SW480 (cell line): ENCODE measurements at places on chromosomes 1 and 21.

GRCh38 chr1:19811206-19811851, 3.8 kb downstream of the RNF186 start:
- DNase-seq, result peak; percentile 36

GRCh38 chr1:198642983-198643382, 4.1 kb downstream of the PTPRC start:
- DNase-seq, result no peak

DNA sequence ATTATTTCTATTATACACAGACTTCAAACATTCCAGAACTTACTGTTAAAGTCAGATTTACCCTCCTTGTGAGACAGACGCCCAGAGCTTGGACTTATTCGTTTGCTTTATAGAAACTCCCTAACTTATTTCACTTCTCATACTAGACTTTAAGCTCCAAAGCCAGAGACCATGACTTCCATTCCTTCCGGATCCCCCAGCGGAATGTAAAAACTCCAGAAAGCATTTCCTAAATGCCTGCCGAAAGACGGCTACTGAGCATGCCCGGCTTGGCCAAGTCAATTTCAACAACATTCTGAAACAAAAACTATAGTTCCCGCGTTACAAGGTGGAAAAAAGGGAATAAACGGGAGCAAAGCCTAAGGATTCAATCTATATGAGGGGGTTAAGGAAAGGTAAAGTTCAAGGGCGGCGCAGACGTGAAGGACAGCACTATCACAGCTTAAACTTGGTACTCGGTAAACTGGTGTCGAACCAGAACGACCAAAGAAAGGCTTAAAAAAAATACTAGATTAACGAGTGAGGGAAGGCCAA, 1.1 kb downstream of the USP48 start:
- peak; percentile 43 for DNase-seq

DNA sequence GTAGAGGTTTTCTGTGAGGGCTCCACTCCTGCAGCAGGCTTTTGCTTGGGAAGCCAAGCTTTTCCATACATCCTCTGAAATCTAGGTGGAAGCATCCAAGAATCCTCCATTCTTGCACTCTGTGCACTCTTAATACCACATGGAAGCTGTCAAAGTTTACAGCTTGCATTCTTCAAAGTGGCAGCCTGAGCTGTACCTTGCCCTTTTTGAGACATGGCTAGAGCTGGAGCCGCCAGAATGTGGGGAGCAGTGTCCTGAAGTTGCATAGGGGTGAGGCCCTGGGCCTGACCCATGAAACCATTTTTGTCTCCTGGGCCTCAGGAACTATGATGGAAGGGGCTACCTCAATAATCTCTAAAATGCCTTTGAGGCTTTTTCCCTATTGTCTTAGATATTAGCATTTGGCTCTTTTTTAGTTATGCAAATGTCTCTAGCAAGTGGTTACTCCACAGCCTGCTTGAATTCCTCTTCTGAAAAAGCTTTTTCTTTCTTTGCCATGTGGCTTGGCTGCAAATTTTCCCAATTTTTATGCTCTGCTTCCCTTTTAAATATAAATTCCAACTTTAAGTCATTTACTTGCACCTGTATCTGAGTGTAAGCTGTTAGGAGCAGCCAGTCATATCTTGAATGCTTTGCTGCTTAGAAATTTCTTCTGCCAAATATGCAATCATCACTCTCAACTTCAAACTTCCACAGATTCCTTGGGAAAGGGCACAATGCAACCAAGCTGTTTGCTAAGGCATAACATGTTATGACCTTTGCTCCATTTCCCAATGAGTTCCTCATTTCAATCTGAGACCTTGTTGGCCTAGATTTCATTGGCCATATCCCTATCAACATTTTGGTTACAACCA, 92.1 kb upstream of the ARTN start:
- DNase-seq, result no peak

- no peak for DNase-seq
Observed at GRCh38 chr1:185574139-185574875, 159.9 kb upstream of the HMCN1 start.

GRCh38 chr1:57208741-57209302, 215.0 kb downstream of the DAB1 start:
- DNase-seq, result no peak

DNA sequence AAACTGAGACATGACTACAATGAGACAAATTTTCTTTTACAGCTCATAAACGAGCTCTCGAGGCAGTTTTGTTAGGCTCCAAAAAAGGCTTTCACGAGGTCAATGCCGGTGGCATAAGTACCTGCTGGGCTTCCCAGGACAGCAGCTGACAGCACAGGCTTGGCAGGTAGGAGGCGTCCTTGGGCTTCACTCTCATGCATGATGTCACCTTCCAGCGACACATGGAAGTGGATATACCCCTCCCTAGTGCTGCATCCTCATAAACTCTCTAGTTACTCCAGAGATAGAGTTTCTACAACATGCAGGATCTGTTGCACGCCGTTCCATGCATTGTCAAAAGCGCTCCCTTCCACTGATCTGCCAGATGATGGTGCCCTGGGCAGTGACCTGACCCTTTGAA, 112.5 kb upstream of the PAXBP1 start:
- peak; percentile 14 for DNase-seq

- no peak for DNase-seq
Observed at GRCh38 chr1:37157634-37158033, 123.3 kb upstream of the GRIK3 start.
